ENCODE measurements at places on chromosomes 1 and 21.

DNA sequence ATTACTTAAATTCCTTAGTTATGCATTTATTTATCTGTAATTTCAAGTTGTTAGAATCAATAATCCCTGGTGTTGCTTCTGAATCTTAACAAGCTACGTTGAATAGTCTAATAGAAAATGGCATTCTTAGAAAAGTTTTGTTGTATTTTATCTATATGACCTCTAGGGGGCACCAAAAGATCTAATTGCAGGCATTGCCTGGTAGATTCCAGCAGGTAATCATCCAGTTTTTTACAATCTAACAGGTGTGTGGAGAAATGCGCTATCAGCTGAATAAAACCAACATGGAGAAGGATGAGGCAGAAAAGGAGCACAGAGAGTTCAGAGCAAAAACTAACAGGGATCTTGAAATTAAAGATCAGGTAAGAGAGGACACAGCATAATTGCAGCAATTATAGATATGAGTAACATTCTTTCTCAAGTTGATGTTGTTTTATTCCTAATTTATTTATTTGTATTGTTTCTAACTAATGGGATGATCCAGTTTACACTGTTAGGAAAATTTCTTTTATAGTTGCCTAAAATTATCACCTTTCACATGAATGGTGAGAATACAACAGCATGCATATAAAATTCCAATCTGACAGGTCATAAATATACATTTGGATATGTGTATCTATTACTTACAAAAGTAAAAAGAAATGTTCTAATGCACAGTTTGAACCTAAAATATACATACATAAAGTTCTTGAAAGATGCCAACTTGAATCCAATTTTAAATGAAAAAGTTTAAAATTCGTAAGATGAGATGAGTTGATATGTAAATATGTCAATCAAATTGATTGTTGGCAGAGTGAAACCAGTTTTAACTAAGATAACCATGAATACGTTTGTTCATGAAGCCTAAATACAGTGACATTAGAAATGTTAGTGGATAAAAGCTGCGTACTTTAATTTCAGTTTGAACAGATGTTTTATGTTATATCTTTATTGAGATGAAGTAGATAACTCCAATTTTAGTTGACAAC is 88.4 kb downstream of the SDCCAG8 start:
- peak; percentile 33 for DNase-seq

GRCh38 chr1:1756661-1757421 is 21.4 kb downstream of the NADK start:
- DNase-seq, result no peak

GRCh38 chr1:184422490-184423233 is 35.8 kb downstream of the C1orf21 start:
- peak; percentile 31 for DNase-seq

DNA sequence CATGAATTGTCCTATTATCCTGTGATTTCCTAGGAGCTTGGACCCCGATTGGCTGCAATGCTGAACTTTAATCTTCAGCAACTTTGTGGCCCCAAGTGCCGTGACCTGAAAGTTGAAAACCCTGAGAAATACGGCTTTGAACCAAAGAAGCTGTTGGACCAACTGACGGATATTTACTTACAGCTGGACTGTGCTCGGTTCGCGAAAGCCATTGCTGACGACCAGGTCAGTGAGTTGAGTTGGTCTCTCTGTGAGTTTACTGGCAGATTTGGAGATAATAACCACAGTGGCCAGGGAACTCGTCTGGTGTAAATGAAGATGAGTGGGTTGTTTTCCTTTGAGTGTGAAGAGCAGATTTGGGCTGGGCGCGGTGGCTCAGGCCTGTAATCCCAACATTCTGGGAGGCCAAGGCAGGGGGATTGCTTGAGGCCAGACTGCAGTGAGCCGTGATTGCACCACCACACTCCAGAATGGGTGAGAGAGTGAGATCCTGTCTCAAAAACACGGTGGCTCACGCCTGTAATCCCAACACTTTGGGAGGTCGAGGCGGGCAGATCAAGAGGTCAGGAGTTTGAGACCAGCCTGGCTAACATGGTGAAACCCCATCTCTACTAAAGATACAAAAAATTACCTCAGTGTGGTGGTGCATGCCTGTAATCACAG is 39.1 kb upstream of the KIF1B start:
- no peak for DNase-seq

- DNase-seq, result no peak
Measured at GRCh38 chr1:27435566-27436203, 43.3 kb downstream of the GPR3 start.

GRCh38 chr1:41391834-41392527 is 30.7 kb downstream of the FOXO6 start:
- no peak for DNase-seq

DNA sequence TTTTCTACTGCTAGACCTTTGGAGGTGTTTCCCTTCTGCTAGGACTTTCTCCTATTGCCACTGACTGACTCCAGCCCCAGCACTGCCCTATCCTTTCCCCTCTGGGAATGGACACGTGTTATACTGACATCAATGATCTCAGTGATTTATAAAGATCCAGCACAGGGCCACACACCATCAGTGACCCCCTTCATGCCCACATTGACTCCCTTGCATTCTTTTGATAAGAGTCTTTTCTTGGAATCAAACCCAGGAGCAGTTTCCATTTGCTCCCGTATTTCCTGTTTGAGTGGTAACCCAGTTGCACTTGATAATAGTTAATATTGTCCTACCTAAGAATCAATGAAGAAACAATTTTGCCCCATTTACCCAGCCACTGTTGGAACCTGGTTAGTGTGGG is 501.0 kb upstream of the USP24 start:
- DNase-seq, result no peak

GRCh38 chr1:160579216-160579701 is at the start of gene CD84:
TSS of gene CD84 (minus strand) at chr1:160579496. CDS start at chr1:160579437, 59 bp downstream.
- DNase-seq, result no peak

- DNase-seq, result peak; percentile 74
Measured at GRCh38 chr1:151846062-151846568, 6.5 kb upstream of the C2CD4D start.

DNA sequence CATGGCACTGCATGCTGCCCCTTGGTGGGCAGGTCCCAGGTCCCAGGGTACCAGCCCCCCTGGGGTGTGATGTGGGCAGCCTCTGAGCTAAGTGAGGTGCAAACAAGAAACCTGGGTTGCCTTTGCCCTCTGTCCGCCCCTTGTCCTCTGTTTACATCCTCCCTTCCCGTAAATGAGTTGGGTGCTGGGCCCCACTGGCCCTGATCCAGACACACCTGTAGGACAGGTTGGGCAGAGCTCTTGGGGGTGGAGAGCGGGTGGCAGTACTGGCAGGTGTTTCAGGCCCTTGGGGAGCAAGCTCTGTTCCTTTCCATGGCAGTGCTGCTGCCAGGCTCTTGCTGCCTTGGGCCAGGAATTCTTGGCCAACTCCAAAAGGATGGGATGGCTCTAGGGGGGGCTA is 35.8 kb downstream of the ELF3 start:
- DNase-seq, result no peak

DNA sequence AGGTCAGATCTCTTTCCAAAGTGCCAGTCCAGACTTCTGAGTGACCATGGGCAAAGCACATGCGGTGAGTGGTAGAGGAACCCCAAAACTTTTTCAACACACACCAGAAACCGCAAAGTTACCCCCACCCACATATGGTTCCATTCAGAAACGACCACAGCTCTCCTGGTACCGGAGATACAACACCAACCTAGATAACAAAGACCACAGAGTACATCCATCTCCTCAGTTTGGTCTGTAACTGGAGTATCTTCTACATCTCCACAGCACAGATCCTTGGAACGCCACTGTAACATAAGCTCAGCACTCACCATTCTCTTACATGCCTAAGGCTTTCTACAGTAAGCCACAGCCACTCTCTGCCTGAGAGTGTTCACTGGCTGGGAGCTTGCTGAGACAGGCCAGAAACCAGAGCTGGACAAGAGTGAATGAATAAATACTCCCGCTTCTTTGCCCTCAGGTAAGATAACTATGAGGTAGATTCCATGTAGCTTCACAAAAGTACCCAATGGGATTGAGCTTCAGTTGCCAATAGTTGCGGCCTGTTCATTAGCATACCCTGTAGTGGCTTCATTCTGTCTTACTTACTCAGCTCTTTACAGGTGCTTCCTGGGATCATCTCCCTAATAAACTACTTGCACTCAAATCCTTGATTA is 81.8 kb downstream of the SMYD3 start:
- no peak for DNase-seq

- peak; percentile 67 for DNase-seq
Measured at GRCh38 chr1:85244271-85245061, 15.0 kb downstream of the C1orf52 start.

DNA sequence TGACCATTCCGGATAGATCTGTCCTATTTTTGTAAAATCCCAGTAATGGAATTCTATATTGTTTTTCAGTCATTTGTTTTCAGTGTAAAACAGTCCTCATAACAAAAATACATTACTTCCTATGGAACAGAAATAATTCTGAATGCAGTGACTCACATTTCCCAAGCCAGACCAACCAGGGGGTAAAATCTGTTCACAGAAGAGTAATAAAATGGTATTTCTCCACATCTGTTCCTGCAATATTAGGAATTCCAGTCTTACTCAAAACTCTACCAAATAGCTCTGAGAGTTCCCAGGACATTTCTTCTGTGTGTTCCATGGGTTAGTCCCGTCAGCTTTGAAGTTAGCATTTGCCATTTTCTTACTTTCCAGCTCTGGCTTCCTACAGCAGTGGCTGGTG is 2.6 kb upstream of the DDR2 start:
- peak; percentile 83 for DNase-seq

DNA sequence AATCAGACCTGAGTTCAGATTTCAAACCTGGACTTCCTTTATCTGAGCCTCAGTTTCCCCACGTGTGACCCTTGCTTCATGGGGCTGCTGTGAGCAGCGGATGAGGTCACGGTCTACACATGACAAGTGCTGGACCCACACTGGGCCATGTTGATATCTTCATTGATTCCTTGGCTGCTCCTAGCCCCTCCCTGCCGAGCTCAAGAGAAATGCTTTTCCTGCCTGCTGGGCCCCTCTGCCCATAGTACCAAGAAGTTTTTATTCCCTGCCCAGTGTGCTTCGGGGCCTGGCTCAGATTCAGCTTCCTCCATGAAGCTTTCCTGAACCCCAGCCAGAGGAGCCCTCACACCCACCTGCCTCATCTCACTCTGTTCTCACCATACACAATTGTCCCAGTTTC is 181.6 kb downstream of the PTPRU start:
- no peak for DNase-seq

DNA sequence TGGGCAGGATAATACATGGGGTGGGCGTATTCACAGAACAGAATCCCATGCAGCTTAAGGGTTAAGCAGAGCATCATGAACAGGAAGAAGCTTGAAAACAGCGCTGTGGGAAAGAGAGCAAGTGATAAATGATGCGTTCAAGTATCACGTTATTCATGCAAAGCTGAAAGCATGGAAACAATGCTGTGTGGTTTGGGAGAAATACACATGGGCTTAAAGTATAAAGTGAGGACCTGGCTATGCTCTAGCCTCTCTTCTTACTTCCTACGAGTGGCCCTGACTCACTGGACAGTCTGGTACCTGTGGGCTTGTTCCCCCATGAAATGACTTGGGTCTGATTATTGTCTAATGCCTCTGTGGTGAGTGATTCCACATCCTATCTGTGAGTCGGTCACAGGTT is 25.7 kb downstream of the TMPRSS2 start:
- DNase-seq, result peak; percentile 61

DNA sequence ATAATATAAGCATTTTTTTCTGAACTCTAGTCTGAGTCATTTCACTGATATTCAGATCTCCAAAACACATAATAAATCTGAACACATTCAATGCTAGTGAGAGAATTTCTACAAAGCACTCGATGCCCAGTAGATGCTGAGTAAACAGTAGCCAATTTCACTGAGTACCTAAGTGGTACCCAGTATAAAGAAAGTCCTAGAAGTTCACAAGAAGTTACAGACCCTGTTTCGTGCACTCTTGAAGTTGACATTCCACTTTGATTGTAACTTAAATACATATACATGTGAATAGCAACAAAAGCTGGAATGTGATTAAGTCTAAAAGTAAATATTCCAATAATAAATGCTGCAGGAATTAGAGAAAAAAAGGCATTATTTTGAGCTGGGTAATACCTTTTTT is 33.2 kb upstream of the RGS2 start:
- DNase-seq, result no peak

DNA sequence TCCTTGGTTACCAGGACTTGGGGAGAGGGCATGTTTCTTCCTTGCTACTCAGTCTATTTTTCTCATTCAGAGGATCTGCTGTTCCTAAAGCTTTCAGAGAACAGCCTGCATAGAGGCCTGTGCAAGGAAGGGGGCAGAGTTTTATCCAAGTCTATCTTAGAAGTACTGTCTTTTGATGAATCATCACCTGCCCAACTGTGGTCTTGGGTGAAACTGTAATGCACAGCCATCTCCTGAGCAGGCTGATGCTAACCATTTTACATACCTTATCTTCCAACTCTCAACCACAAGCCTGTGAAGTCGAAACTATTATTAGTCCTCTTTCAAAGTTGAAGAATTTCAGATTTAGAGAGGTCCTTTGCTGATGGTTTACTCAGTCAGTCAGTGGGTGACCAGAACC is 368.0 kb downstream of the HHAT start:
- no peak for DNase-seq
